ENCODE measurements at places on chromosomes 5 and 9. TPM values are rescaled to one million over a fixed set of nuclear protein-coding genes. Genes with fewer than 3 reads are reported as not detected.

GRCh38 chr9:3277200-3277599 is 248.6 kb downstream of the RFX3 start:
- peaks cover 7% of the 10 kb centered on the region for H3K4me1 ChIP-seq
- peaks cover 15% of the 10 kb centered on the region for H3K36me3 ChIP-seq
- H3K27me3 ChIP-seq, result no peaks in the 10 kb centered on the region
- H3K27ac ChIP-seq, result no peak overlapping the region
- no peak for DNase-seq

Gene ATG12
- total RNA-seq, result 33.4 TPM

- no peaks in the 10 kb centered on the region for H3K36me3 ChIP-seq
- H3K4me1 ChIP-seq, result no peaks in the 10 kb centered on the region
- H3K27ac ChIP-seq, result no peak overlapping the region
- no peak for DNase-seq
- H3K27me3 ChIP-seq, result peaks cover 26% of the 10 kb centered on the region
Measured at GRCh38 chr9:115133649-115134048, 15.7 kb upstream of the TNC start.

DNA sequence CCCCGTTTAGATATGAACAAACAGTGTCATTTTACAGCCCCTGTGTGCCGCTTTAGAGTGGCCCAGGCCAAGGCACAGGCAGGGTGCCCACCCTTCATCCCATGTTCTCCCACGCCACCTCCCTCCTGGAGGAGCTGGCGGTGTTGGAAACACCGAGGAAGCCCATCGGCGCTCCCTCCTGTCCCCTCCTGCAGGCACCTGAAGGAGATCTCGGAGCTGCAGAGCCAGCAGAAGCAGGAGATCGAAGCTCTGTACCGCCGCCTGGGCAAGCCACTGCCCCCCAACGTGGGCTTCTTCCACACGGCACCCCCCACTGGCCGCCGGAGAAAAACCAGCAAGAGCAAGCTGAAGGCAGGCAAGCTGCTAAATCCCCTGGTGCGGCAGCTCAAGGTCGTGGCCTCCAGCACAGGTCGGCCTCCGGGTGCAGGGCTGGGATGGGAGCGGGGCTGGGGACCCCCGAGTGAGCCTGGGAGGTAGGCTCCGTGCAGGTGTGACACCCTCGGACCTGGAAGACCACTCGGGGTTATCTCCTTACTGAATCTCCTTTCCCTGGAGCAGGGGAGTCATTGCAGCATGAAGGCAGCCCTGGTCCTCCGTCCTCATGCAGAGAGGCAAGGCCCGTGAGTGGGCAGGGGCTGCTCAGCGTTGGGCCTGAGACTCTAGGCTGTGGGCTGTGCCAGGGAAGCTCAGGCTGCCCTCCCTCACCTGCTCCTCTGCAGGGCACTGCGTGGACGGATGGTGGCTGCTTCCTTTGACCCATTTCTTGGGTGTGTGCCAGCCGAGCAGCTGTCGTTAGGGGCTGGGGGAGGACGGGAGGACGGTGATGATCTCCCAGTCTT is 113.9 kb downstream of the WNK2 start:
- H3K27ac ChIP-seq, result no peak overlapping the region
- DNase-seq, result no peak
- no peaks in the 10 kb centered on the region for H3K36me3 ChIP-seq
- no peaks in the 10 kb centered on the region for H3K27me3 ChIP-seq
- H3K4me1 ChIP-seq, result no peaks in the 10 kb centered on the region

GRCh38 chr9:79221084-79221483 is 350.7 kb upstream of the TLE4 start:
- H3K4me1 ChIP-seq, result peaks cover 3% of the 10 kb centered on the region
- H3K4me3 ChIP-seq, result no peak overlapping the region
- H3K27ac ChIP-seq, result no peak overlapping the region
- no peak for DNase-seq

Gene ENDOG
- 20.1 TPM for total RNA-seq

DNA sequence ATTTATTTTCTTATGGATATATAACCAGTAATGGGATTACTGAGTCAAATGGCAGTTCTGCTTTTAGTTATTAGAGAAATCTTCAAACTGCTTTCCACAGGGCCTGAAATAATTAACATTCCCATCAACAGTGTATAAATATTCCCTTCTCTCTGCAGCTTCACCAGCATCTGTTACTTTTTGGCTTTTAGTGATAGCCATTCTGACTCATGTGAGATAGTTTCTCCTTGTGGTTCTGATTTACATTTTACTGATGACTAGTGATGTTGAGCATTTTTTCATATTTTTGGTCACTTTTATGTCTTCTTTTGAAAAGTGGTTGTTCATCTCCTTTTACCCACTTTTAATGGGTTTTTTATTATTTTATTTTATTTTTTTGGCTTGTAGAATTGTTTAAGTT is 1290.3 kb upstream of the CDH9 start:
- H3K27me3 ChIP-seq, result no peaks in the 10 kb centered on the region
- H3K4me1 ChIP-seq, result no peaks in the 10 kb centered on the region
- H3K27ac ChIP-seq, result no peak overlapping the region
- no peak for DNase-seq

- H3K4me1 ChIP-seq, result peaks cover 29% of the 10 kb centered on the region
- peak; percentile 22 for DNase-seq
- H3K27ac ChIP-seq, result peak overlapping the region; percentile 91
- H3K4me3 ChIP-seq, result peak overlapping the region; percentile 89
- H3K27me3 ChIP-seq, result no peaks in the 10 kb centered on the region
Measured at GRCh38 chr9:98045234-98046179, 11.0 kb upstream of the NANS start.

Gene CAMK2A
- not detected for total RNA-seq

Gene ADAMTS12
- not detected for total RNA-seq

DNA sequence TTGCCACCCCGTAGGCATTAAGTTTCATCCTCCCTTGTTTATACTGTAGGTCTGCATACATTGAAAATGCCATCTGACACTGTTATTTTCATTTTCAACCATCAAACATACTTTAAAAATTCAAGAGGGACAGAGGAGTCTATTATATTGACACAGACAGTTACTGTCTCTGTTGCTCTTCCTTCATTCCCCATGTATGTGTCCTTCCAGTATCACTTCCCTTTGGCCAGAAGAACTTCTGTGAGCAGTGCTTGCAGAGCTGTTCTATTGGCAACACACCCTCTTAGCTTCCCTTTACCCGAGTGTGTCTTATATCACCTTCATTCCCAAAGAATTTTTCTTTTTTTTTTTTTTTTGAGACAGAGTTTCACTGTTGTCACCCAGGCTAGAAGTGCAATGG is 42.8 kb downstream of the RASGEF1C start:
- no peak overlapping the region for H3K27ac ChIP-seq
- H3K4me1 ChIP-seq, result no peaks in the 10 kb centered on the region
- H3K4me3 ChIP-seq, result no peak overlapping the region
- peaks cover 13% of the 10 kb centered on the region for H3K27me3 ChIP-seq
- H3K36me3 ChIP-seq, result no peaks in the 10 kb centered on the region

Gene MARCHF3
- 5.7 TPM for total RNA-seq

GRCh38 chr9:75109210-75109839 is 21.0 kb downstream of the OSTF1 start:
- no peak overlapping the region for H3K4me3 ChIP-seq
- DNase-seq, result no peak

Gene TNC
- total RNA-seq, result 0.90 TPM

GRCh38 chr9:112772215-112772509 is 21.6 kb downstream of the SNX30 start:
- no peaks in the 10 kb centered on the region for H3K27me3 ChIP-seq
- no peak for DNase-seq
- H3K27ac ChIP-seq, result peak overlapping the region; percentile 73
- H3K4me1 ChIP-seq, result peaks cover 34% of the 10 kb centered on the region
- peaks cover 23% of the 10 kb centered on the region for H3K36me3 ChIP-seq
- peak overlapping the region; percentile 54 for H3K4me3 ChIP-seq

GRCh38 chr5:65446682-65447081 is 35.0 kb downstream of the ADAMTS6 start:
- no peak overlapping the region for H3K27ac ChIP-seq
- peaks cover 4% of the 10 kb centered on the region for H3K36me3 ChIP-seq
- DNase-seq, result no peak

Gene UNC13B
- total RNA-seq, result 2.5 TPM

Gene HTR1A
- not detected for total RNA-seq

DNA sequence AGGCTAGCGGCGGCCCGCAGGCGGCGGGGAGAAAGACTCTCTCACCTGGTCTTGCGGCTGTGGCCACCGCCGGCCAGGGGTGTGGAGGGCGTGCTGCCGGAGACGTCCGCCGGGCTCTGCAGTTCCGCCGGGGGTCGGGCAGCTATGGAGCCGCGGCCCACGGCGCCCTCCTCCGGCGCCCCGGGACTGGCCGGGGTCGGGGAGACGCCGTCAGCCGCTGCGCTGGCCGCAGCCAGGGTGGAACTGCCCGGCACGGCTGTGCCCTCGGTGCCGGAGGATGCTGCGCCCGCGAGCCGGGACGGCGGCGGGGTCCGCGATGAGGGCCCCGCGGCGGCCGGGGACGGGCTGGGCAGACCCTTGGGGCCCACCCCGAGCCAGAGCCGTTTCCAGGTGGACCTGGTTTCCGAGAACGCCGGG is 253 bp downstream of the SLC12A2 start:
- peaks cover 55% of the 10 kb centered on the region for H3K4me1 ChIP-seq
- no peak overlapping the region for H3K4me3 ChIP-seq
- no peaks in the 10 kb centered on the region for H3K27me3 ChIP-seq
- H3K36me3 ChIP-seq, result peaks cover 42% of the 10 kb centered on the region

Gene TEX48
- total RNA-seq, result 0.80 TPM

DNA sequence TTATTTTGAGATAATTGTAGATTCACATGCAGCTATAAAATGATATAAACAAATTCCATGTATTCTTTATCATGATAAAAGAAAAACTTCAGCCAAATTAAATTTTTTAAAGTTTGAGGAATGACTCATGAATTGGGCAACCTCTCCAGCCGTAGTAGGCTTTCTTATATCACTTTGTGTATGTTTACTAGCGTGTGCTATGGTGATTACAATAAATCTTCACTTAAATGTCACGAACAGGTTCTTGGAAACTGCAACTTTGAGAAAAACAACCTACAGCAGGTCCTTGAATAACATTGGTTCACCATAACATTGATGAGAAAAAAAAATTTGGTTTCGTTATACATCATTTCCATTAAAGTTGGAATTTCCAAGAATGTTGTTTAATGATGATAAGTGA is 730.9 kb upstream of the TYRP1 start:
- no peaks in the 10 kb centered on the region for H3K4me1 ChIP-seq
- no peak overlapping the region for H3K4me3 ChIP-seq
- H3K36me3 ChIP-seq, result no peaks in the 10 kb centered on the region
- H3K27me3 ChIP-seq, result no peaks in the 10 kb centered on the region
- no peak for DNase-seq

Gene ENG
- total RNA-seq, result 17.7 TPM

- H3K27me3 ChIP-seq, result no peaks in the 10 kb centered on the region
- H3K36me3 ChIP-seq, result peaks cover 7% of the 10 kb centered on the region
- no peak overlapping the region for H3K4me3 ChIP-seq
Measured at GRCh38 chr9:36332006-36332405, 68.1 kb downstream of the RNF38 start.

Gene PCDHGB7
- total RNA-seq, result not detected

GRCh38 chr9:37650299-37650872 is 368 bp upstream of the FRMPD1 start:
- H3K27ac ChIP-seq, result no peak overlapping the region
- H3K27me3 ChIP-seq, result peaks cover 66% of the 10 kb centered on the region
- DNase-seq, result no peak
- H3K36me3 ChIP-seq, result no peaks in the 10 kb centered on the region
- peaks cover 10% of the 10 kb centered on the region for H3K4me1 ChIP-seq
- peak overlapping the region; percentile 64 for H3K4me3 ChIP-seq

- H3K36me3 ChIP-seq, result peaks cover 2% of the 10 kb centered on the region
- no peak overlapping the region for H3K27ac ChIP-seq
- DNase-seq, result no peak
- no peak overlapping the region for H3K4me3 ChIP-seq
- H3K27me3 ChIP-seq, result no peaks in the 10 kb centered on the region
- peaks cover 7% of the 10 kb centered on the region for H3K4me1 ChIP-seq
Measured at GRCh38 chr5:56019306-56020272, 24.8 kb upstream of the IL6ST start.

GRCh38 chr5:163964671-163965070 is 459.3 kb downstream of the MAT2B start:
- H3K36me3 ChIP-seq, result no peaks in the 10 kb centered on the region
- H3K27me3 ChIP-seq, result no peaks in the 10 kb centered on the region
- DNase-seq, result no peak

Gene ARID3C
- total RNA-seq, result 0.31 TPM

Gene LEAP2
- total RNA-seq, result 1.8 TPM

GRCh38 chr5:158888206-158888605 is 211.5 kb downstream of the EBF1 start:
- H3K36me3 ChIP-seq, result no peaks in the 10 kb centered on the region
- no peaks in the 10 kb centered on the region for H3K4me1 ChIP-seq
- H3K27me3 ChIP-seq, result no peaks in the 10 kb centered on the region
- no peak for DNase-seq

- H3K4me3 ChIP-seq, result no peak overlapping the region
- H3K4me1 ChIP-seq, result no peaks in the 10 kb centered on the region
- H3K27ac ChIP-seq, result no peak overlapping the region
- H3K36me3 ChIP-seq, result no peaks in the 10 kb centered on the region
Measured at GRCh38 chr5:78542321-78542840, 106.2 kb downstream of the LHFPL2 start.

GRCh38 chr5:158375531-158375930 is 516.6 kb upstream of the CLINT1 start:
- no peaks in the 10 kb centered on the region for H3K27me3 ChIP-seq

Gene SLC25A48
- total RNA-seq, result not detected

Gene NEUROG1
- not detected for total RNA-seq

DNA sequence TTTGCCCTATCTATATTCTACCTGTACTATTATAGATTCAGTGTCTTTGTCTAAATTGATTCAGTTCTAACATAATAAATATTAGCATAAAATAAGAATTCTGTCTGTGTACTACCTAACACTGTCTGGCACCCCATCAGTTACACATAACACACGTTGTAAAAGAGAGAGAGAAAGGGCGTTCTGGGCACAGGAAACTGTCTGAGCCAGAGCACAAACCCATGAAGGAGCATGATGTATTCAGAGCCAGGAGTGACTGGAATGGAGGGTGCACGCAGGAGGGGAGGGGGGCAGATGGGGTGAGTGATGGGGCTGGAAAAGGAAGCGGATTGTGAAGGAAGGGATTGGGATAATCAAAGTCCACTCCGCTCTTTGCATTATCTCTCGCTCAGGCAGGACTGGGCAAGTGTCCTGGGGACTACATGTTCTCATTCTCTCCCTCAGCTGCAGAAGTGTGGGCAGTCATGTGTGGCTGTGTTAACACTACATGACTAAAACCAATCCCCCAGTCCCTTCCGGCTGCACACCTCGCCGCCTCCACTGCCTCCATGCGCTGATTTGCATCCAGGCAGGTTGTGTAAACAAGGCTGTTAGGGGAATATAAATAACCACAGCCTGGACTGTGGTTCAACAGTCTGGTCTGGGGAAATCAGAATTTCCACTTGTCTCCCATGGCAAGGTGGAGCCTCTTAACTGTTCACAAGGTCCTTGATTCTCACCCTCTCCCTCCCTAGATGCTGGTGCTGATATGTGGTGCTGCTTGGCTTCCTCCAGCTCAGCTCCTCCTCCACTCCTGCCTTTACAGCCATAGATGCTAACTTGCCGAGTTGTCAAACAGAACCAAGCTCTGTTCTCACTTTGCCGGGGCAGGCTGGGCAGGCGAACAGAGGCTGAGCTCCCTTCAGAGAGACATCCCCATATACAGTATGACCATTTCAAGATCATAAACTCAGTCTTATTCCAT is 367.5 kb upstream of the BRINP1 start:
- no peak overlapping the region for H3K4me3 ChIP-seq
- no peaks in the 10 kb centered on the region for H3K4me1 ChIP-seq
- H3K27me3 ChIP-seq, result no peaks in the 10 kb centered on the region

Gene AHRR
- total RNA-seq, result 24.0 TPM
